ENCODE measurements at places on chromosomes 16 and 17.

- no peak for DNase-seq
Observed at GRCh38 chr16:66524601-66525164, 25.2 kb downstream of the TK2 start.

GRCh38 chr17:40645943-40646342 lies 1.7 kb downstream of the SMARCE1 start:
- no peak for DNase-seq

DNA sequence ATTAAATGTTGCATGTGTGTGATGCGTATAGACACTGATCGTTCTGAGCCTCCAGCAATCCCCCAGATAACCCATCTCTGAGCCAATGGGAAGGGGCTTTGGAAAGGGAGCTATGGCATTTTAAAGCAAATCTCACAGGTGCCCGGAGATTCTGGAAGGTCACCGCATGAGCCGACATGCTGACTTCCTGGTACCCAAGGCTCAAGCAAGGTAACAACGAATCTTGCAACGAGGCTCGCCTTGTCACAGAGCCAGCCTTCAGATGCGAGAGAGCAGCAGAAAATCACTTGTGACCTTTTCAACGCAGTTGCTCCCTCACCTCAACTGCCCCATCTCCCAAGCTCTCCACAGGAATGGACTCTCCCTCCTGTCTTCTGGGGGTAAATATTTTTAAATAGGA lies 154.8 kb upstream of the CDH5 start:
- DNase-seq, result no peak

GRCh38 chr17:41653892-41654677 lies 29.7 kb upstream of the KRT17 start:
- DNase-seq, result no peak

- DNase-seq, result peak; percentile 84
Observed at GRCh38 chr17:7835814-7836595, 2.0 kb downstream of the KDM6B start.

- DNase-seq, result peak; percentile 77
Observed at GRCh38 chr16:53080345-53081031, 25.7 kb downstream of the CHD9 start.

GRCh38 chr16:11320170-11320569 lies 25.1 kb upstream of the RMI2 start:
- no peak for DNase-seq

DNA sequence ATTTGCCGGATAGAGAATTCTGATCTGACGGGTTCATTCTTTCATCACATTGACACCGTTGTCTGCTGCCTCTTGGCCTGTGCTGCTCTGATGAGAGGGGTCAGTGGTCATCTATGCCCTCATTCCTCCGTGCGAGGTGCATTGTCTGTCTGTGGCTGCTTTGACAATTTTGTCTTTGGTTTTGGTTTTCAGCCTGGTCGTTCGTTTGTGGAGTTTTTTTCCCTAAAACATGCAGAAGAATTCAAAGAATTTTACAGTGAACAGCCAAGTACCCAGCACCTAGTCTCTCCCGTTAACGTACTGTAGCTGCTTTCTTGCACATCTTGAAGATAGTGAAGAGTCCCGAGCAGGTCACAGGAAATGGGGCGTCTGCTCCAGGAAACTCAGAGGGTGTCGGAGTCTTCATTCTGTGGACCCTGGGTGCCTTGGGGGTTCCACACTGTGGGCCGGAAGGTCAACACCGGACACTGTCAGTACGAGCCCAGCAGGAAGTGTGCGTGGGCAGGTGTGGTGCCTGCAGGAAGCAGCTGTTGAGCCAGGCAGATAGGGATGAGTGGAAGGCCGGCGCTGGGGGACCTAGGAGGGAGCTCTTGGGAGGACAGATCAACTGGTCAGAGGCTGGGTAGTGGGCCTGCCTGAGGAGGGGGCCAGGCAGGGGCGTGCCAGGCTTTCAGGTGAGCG lies 28.2 kb downstream of the CRAMP1 start:
- DNase-seq, result no peak

- DNase-seq, result no peak
Observed at GRCh38 chr17:48575673-48576478, 2.3 kb downstream of the HOXB4 start.

Data from left cardiac atrium (tissue), 4 donors.